Thoracic aorta (tissue), 2 donors: ENCODE measurements at places on chromosomes 16 and 17. TPM values are rescaled to one million over a fixed set of nuclear protein-coding genes. Genes with fewer than 3 reads are reported as not detected.

GRCh38 chr17:60743282-60743681 lies 65.6 kb downstream of the BCAS3 start:
- no peak for DNase-seq

DNA sequence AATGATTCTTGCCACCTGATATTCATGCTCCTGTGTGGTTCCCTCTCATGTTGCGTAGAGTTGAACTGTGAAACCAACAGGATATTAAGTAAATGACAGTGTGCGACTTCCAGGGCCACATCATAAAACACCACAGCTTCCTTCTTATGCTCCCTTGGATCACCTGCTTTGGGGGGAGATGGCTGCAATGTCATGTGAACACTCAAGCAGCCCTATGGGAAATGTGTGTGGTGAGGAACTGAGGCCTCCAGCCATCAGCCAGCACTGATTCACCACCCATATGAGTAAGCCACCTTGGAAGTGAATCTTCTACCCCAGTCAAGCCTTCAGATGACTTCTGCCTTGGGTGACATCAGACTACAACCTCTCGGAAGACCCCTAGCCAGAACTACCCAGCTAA lies 427.5 kb downstream of the UTP18 start:
- no peak for DNase-seq

Gene KLHL10
- not detected for total RNA-seq

Gene STXBP4
- total RNA-seq, result 12.7 TPM

DNA sequence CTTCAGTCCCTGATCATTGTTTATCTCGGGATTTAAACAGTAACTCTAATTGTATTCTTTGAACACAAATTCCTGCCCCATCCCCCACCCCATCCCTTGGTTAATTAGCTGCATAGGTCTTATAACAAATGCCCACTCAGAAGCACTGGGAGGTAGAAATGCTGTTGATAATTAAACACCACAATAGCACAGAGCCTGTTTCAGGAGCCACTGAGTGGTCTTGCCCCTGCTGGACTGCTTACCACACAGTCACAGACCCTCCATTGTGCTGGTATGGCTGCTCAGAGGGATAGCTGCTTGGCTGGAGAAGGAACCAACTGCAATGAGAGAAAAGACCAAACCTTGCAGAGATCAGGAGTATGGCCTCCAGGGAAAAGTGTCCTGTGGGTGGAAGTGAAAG lies 214.1 kb downstream of the ANKFN1 start:
- DNase-seq, result no peak

Gene CPNE7
- total RNA-seq, result not detected

- no peak for DNase-seq
These were observed 10.5 kb downstream of the MAPT start for GRCh38 chr17:45904866-45905265.

DNA sequence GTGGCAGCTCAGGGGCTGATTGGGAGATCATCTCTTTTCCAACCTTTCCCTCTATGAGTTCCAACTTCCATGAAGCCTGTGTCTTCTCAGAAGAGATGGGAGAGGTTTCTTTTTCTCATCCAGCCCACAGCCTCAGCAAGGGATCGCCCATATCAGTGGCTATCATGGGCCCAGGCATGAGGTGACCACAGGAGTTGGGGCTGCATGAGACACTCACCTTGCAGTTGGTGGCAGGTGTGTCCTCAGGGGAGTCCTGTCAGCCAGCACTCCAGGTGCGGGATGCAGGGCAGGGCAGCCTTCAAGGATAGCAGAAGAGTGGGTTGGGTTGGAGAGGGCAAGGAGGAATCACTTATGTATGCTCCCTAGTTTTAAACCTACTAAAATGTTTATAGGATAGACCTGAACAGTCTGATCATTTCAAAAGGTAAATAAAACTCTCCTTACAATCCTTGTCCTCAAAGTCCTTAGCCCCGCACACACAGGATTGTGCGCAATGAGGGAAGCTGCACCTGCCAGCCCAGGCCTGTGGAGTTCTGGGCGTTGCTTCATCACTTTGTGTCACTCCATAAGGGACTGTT lies 811.1 kb downstream of the KCNJ18 start:
- DNase-seq, result no peak

GRCh38 chr16:84749815-84750214 lies 50.0 kb downstream of the USP10 start:
- DNase-seq, result no peak

DNA sequence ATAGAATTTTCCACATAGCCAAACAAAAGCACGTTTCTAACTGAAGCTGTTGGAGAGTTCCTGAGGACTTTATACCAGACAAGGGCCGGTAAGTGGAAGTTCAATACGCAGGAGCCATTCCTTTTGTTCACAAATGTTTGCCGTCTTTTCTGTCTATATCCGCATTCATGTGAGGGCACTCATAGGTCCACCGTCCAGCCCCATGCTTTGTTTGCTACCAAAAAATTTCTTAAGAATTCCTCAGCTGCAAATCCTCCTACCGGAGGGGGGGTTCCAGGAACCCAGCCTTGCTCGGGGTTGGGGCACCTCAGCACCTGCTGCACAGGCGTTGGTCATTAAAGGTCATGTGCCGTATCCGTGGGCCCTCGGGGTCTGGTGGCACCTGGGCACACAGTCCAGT lies 276.8 kb downstream of the SEC14L1 start:
- no peak for DNase-seq

- DNase-seq, result no peak
These were observed 119.7 kb upstream of the CIBAR2 start for GRCh38 chr16:85231959-85232358.

GRCh38 chr16:87002717-87003413 lies 314.3 kb downstream of the C16orf95 start:
- DNase-seq, result no peak

DNA sequence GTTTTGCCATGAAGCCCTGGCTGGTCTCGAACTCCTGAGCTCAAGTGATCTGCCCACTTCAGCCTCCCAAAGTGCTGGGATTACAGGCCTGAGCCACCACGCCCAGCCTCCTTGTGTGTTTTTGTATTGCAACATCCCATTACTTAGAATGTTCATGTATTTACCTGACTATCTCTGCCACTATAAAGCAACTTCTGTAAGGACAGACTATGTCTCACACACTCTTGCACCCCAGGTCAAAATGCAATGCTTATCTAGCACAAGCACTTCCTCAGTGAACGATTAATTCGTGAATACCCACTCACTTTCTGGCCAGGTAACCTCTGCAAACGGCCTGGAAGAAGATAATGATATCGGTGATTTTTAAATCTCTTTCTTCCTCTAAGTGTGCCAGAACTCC lies 82.6 kb downstream of the NDEL1 start:
- no peak for DNase-seq

- no peak for DNase-seq
These were observed 92.2 kb upstream of the CPHXL start for GRCh38 chr16:75818491-75818890.

Gene KRT40
- total RNA-seq, result not detected

GRCh38 chr17:75996665-75997590 lies 3.7 kb upstream of the CDK3 start:
- no peak for DNase-seq

DNA sequence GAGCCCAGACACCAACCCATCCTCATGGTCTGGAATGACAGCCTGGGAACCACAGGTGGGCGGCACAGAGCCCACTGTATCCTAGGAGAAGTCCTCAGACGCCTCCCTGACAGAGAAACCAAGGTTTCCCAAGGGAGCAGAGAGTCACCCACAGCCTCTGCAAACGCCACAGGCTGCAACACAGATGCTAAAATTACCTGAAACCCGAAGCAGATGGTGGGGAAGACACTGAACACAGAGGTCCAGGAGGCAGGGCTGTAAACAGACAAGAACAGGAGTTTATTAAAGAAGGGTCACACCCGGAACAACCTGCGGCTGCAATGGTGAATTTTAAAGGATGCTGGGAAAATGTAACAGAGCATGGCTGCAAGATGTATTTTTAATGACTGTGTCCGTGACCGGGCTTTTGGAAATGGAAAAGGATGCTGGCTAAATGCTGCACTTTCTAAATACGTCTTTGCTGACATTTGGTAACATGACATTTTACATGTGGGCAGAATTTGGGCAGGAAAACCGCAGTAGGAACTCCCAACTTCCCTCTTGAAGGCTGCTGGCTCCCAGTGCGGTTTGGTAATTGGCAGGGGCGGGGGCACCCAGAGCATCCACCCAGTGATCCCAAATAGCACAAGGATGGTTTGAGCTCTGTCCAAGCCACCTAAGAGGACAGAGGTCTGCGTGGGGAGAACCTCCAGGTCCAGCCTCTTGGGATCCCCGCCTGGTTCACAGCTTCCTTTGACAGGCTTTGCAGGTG lies 13.1 kb downstream of the SLC38A8 start:
- no peak for DNase-seq

Gene PLXDC1
- 13.9 TPM for total RNA-seq

Gene ANKRD40CL
- not detected for total RNA-seq

DNA sequence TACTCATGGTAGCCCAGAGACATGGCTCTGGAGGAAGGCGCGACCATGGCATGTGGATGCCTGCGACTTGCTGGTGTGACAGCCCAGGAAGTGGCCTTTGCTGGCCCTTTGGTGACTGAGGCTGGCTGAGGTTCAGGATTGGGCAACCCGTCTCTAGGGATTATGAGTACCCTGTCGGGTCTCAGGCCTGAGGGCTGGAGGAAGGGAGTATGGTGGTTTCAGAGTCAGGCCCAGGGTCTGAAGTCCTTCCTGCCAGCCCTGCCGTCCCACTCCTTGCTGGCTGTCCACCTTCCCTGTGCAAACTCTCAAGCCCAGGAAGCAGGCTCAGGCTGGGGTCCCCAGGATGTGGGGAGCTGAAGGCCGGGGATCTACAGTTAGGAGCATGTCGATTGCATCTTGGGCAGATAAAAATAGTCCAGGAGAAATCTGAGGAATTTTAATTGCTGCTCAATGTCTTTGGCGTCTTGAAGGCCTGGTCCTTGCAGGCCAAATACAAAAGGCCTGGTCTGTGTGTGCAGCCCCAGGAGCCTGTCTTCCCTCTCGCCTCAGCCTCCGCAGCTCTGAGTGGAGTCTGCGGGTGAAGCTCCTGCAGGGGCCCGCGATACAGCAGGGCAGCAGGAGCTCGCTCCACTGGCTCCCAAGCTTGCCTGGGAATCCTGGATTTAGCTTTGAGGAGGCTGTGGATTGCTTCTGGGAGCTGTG lies 52.5 kb downstream of the NKD1 start:
- no peak for DNase-seq

- no peak for DNase-seq
These were observed 61.1 kb upstream of the CIBAR2 start for GRCh38 chr16:85173146-85173980.

Gene TBC1D3I
- total RNA-seq, result 0.63 TPM
